ENCODE measurements at places on chromosomes 3 and 15.
A peak's percentile ranks its signal among the peaks of the same experiment; 100 is the strongest.

GRCh38 chr15:33395846-33396245 is 85.1 kb downstream of the RYR3 start:
- no peak for DNase-seq

DNA sequence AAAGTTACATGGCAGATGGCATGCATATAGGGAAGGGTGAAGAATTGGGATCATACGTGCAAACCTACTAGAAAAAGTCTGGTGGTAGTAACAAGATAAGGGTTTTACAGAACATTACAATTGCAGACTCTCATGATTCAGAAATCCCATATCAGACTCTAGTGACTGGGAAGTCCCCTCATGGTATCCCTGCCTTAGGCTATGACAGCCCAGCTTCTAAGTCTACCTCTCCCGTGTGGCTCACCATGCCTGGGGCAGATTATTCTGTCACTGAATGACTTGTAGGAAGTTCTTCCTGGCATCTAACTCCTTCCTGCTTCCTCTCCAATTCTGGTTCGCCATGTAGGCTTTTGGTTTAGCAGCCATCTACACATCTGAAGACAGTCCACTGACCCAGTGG is 5.7 kb upstream of the SLC6A11 start:
- no peak for DNase-seq

- DNase-seq: peak; percentile 7
Measured at GRCh38 chr15:77607111-77607893, 25.4 kb downstream of the LINGO1 start.

DNA sequence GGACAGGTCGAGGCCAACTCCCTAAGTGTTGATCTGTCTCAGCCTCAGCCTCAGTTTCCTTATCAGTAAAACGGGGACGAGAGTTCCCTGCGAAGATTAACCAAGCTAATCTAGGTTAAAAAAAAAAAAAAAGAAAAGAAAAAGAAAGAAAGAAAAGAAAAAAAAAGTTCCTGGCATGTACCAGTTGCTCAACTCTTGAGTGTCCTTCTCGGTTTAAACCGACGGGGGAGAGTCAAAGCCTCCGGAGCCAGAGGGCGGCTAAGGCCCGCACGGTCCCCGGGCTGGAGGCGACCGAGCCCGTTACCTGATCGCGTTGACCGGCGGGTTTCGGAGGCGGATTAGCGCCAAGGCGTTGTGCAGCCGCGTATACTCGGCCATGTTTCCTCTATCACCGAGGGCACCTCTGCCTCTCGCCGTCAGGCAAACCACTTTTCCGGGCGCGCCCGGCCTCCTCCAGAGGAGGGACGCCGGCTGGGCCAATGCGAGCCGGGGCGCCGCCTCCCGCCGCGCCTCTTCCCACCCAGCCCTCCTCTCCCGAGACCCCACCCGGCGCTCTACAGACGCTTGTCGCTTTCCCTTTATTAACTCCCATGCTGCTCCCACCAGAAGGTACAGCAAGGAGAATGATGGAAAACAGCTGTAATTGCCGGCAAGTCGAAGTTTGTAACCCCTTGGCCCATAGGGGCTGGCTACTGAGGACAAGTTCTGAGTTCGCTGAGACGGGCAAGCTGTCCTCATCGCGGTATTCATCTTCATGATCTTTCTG is at the start of gene EHHADH:
Gene EHHADH (minus strand): TSS at position 405 of the 766 bp plus-strand sequence. CDS start 27 bp downstream, at position 378.
- peak; percentile 87 for DNase-seq

- DNase-seq: peak; percentile 69
Measured at GRCh38 chr15:57146506-57147201, 228.2 kb downstream of the TCF12 start.

GRCh38 chr3:30713885-30714503 is 107.6 kb downstream of the TGFBR2 start:
- DNase-seq: no peak

GRCh38 chr3:123480428-123480827 is 31.5 kb upstream of the ADCY5 start:
- peak; percentile 8 for DNase-seq

DNA sequence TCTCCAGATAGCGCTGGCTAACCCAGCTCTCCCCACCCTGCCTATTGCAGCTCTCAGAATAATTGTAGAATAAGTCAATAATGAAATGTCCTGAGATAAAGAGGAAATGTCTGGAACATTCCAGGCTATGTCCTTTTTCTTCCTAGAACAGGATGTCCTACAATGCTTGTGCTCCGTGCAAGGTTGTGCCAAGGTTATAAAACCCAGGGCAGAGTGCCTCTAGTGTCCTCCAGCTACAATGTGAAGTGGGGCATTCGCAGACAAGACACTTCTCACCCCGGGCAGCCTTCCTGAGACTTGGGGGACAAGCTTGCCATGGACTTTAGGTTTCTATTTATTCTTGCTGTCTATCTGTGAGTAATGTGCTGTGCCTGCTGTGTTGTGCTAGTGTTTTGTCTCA is 900.6 kb downstream of the TUSC7 start:
- no peak for DNase-seq

DNA sequence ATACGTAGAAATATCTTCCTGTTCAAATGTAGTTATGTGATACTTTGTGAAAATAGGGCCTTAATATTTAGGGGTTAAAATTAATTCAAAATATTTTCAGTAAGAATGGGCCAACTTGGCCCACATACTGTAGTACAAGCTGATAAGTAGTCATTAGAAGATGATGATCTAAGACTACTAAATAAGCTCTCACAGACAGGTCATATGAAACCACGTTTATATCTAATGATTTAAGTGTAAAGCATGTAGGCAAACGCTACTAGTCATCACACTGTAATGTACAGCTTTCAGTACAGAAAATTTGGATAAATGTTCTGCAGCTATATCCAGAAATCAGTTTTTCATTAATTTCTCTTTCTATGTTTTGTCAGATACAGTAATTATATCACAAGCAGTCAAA is 228.6 kb downstream of the UBE2E2 start:
- DNase-seq: no peak

DNA sequence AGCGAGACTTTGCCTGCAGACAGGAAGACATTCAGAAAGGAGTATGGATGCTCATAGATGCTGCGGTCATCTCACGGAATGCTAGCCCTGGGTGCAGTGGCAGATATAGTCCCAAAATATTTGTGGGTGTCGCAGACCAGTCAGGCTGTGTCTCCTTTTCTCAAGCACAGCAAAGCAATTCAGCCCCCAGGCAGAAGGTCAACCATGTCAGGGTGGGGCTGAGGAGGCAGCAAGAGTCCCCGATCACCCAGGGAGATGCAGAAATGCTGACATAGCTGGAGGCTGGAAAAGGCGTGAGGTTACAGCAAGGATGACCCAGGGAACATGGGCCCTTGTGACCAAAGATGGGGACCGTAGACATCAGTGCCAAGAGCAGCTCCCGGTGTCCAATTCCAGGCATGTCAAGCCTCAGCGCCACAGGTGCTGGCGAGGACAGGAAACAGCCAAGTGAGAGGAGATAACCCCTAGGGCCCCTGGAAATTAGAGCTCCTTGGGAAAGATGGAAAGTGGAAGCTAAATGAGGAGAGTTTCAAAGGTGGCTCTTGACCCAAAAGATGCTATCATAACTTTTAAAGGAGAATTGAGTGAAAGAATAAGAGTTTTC is 81.2 kb upstream of the ABHD17C start:
- no peak for DNase-seq

GRCh38 chr3:106728315-106729098 is 648.7 kb upstream of the CCDC54 start:
- no peak for DNase-seq

- no peak for DNase-seq
Measured at GRCh38 chr15:53911431-53911830, 66.8 kb upstream of the UNC13C start.
